ENCODE measurements at places on chromosomes 12 and 14.

GRCh38 chr14:95003099-95003960 is 154.0 kb downstream of the DICER1 start:
- no peak for DNase-seq

DNA sequence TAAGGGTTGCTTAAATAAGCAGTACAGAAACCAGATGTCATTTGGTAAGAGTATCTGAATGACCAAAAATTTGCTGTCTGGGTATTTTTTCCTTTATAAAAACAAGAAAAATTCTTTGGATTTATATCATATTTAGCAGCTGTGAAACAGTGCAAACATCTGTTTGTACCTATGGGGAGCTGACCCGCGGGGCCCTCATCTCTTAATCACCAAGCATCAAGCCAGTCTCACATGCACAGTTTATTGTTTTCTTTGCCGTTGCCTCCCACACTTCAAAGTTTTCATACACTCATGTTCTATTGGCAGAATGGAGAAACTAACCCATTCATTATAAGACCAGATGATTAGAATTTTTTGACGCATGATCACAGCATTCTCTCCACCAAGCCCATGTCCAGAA is 142.2 kb downstream of the BMP4 start:
- DNase-seq: no peak

GRCh38 chr14:65600742-65601141 is 188.2 kb downstream of the FUT8 start:
- DNase-seq: no peak

- DNase-seq: no peak
These were observed 3.2 kb downstream of the CFL2 start for GRCh38 chr14:34711169-34711568.

DNA sequence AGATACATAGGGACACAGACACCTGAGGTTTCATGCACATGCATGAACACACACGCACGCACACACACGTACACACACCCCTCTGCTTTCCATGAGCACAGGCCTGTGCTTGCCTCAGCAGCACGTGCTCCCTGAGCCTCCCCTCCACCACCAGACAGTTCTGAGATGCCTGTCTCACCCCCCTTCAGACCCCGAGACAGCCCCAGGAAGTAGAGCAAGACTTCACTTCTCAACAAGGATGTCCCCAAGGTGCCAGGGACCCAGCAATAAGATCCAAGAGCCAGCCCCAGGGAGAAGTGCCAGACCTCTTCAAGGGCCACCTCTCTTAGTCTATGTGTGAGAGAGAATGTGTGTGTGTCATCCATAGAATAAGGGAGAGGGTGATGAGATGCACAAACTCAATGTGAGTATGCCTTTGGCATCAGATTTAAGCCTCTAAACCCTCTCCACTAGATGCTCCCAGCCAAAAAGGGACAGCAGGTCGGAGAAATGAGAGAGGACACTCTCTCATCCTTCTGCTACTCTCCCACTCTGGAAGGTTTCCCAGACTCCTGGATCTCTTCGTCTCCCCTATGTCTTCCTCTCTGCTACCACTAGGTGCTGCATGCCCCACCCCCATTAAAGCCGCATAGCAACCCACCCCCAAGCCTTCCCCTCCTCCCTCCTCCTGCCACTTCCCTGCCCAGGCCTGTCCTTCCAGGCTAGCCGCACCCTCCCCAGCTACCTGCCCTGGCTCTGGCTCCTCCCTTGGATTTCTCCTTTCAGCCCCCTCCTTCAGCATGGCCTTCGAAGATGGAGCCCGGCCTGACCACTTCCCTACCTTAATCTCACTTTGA is 7.7 kb downstream of the RARG start:
- DNase-seq: no peak

- DNase-seq: no peak
These were observed 815 bp downstream of the NID2 start for GRCh38 chr14:52067873-52068614.

GRCh38 chr14:92531106-92531873 is 17.7 kb downstream of the RIN3 start:
- DNase-seq: no peak

DNA sequence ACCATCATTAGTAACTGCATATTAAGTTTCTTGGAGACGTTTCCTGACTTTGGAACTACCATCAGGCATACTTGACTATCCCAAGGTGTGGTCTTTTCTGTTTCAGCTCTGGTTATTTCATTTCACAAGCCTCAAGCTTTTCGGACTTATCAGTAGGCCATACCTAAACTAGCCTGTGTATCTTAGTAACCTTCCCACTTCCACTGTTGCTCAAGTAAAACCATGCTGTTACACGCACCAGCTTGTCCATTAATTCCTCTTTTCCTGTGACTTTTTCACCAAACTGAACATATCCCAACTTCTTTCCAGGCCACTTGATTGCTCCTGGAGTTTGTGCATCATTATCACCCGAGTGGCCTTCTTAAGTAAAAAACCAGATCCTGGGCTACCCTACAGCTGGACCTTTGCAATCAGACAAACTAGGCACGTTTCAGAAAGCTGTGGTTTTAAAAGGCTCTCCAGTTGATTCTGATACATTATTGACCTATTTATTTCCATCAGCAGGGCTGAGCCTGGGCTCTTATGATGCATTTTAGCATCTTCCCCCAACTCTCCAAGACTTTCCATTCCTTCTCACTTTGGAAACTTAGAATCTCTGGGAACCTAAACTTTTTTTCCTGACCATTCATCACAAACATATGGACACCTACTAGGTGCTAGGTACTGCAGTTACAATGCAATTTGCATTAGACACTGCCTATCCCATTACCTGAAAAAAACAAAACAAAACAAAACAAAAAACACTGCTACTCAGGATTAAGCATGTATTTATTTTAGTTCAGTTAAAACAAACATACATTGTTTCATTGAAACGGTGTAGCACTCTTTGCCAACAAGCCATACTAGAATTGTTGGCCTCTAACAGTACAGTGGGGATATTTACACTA is 14.9 kb downstream of the SLC38A2 start:
- DNase-seq: no peak

GRCh38 chr14:78170203-78170602 is at the start of gene NRXN3:
NRXN3 (plus strand) TSS chr14:78170373; CDS start chr14:78243094, 72,721 bp downstream.
- DNase-seq: no peak

DNA sequence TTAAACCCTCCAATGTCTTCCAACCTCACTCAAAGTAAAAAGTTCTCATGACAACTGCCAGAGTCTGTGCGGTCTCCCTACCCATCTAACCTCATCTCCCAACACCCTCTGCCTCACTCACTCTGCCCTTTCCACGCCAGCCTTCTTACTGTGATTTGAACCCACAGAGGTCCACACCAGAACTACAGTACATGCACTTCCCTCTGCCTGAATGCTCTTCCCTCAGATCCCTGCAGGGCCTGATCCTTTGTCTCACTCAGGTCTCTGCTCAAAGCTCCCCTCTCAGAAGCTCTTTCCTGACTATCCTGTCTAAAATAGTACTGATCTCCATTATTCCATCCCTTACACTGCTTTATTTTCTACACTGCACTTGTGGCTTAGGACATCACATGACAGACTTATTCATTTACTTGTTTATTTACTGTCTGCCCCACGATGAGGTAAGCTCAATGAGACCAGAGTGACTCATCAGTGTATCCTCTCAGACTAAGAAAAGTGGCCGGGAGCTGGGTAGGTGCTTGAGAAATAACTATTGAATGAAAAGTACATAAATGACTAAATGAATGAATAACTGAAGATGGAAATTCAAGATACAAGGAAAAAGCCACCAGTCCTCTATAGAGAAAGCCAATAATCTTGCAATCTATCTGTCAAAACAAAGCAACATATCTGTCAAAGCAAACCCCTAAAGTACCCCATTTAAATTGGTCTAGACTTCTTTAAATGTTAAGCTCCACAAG is 17.1 kb downstream of the POMT2 start:
- no peak for DNase-seq

- DNase-seq: no peak
These were observed 457 bp downstream of the SOCS2 start for GRCh38 chr12:93572712-93573551.

DNA sequence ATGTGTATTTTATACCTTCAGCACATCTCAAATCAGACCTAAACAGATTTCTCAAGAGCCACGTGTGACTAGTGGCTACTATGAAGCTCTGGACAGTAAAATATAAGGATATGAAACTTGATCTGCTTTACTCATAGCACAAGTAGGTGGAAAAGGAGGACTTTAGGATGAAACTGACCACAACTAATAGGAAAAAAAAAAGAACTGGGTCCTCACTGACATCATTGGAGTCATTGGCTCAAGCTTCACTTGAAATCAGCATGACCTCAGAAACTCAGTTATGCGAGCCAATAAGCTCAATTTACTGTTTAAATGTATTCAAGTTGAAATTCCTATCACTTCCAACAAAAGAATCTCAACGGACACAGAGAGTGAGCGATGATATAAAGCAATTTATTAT is 34.1 kb upstream of the CIT start:
- no peak for DNase-seq

DNA sequence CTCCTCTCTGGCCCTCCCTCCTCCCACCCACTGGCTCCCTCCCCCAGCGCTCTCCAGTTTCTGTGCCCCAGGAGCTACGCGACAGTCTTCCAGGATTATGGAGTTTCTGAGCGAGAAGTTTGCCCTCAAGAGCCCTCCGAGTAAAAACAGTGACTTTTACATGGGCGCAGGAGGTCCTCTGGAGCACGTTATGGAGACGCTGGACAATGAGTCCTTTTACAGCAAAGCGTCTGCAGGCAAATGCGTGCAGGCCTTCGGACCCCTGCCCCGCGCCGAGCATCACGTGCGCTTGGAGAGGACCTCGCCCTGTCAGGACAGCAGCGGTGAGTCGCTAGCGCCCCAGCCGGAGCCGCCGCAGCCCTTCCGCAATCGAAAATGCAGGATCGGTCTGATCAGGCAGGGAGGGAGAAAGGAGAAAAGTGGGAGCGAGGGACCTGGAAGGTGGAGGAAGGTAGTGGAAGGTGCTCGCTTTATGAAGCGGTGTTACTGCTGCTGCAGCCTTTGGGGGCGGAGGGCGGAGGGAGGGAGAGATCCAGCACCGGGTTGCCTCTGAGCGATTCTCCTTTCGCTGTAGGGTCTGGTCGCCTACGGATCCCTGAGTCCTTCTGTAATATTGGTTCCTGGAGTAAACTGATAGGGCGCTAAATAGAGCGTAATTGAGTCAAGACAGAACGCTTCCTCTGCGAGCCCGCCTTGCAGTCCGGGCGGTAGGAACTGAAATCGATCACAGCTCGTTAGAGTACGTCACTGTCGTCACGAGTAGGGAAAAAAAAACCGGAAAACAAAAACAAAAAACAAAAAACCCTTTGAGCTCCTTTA is at the start of gene ALX1:
TSS of gene ALX1 (plus strand) at position 56 of the 819 bp plus-strand sequence. CDS start at position 98, 42 bp downstream.
- DNase-seq: no peak

GRCh38 chr12:3958534-3958933 is 85.3 kb upstream of the PARP11 start:
- no peak for DNase-seq

GRCh38 chr12:6360578-6361490 is 14.5 kb downstream of the SCNN1A start:
- no peak for DNase-seq

- no peak for DNase-seq
These were observed 29.3 kb upstream of the EMP1 start for GRCh38 chr12:13167226-13167625.

- DNase-seq: no peak
These were observed 166.6 kb downstream of the KTN1 start for GRCh38 chr14:55746558-55746957.

DNA sequence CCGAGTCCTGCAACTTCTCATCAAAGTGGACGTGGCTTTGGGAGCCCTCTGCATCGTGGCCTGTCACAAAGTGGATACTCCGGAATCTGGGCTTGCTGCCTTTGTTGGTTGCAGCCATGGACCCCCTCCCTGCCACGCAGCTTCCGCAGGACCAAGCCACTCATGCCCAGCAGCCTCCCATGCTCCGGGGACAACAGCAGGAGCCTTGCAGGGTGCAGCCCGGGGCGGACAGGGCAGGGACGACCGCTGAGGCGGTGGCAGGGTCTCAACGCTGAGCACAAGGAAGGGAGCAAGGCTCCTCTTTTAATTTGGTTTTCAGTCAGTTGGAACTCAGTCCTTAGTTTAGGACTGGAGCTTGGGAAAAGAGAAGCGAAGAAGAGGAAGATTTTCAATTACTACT is 12.1 kb upstream of the ADCY6 start:
- DNase-seq: no peak

- no peak for DNase-seq
These were observed 502 bp upstream of the MBIP start for GRCh38 chr14:36320897-36321381.

DNA sequence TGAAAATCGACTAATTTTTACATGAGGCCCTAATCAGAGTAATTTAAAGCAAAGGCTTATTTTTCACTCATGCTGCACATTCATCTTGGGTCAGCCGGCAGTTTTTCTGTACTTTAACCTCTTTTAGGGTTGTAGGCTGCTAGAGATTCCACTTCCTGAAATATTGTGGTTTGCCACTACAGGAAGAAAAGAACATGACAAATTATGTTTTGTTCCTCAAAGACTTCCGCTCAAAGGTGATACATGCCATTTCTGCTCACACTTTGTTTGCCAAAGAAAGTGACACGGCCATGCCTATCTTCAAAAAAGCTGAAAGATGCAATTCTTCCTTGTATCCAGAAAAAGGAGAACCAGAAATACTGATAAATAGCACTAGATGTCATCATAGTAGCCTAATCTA is 183.4 kb upstream of the PPFIA2 start:
- DNase-seq: no peak

- no peak for DNase-seq
These were observed 5.3 kb downstream of the GYS2 start for GRCh38 chr12:21599143-21599999.

DNA sequence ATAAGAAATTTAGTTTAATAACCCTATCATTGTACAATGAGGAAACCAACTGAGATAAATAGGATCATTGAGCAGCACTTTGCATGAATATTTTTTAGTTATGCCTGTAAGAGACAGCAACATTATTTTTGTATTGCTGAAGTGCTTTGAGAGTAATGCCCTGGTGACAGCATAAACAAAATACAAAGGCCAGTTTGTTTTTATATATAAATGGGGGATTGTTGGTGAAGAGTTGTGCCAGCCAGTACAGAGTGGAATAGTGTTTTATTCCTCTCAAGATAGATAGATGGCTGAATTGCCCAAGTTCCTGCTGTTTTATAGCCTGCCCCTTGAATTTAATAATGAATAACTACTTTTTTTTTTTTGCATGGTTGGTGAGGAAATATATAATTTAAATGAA is 101.8 kb downstream of the CNTN1 start:
- DNase-seq: no peak

- no peak for DNase-seq
These were observed 66.3 kb downstream of the OTX2 start for GRCh38 chr14:56744016-56744415.

DNA sequence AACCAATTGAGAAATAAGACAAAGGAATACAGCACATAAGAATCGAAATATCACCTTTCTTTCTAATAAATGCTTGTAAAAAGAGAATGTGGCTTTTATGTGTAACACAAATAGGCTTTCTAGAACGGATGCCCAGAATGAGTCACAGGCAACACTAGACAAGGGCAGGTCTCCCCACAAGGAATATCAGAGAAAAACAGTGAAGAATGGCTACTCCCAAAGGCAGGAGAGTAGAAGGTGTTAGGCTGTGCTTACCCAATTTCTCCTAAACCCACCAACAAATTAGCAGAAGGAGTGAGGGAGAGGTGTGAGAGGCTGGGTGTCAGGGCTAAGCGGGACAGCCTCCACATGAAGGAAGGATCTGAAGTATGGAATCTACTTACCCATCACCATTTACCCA is 55.2 kb downstream of the GALNT4 start:
- DNase-seq: no peak

GRCh38 chr14:91872517-91873470 is 5.5 kb upstream of the TC2N start:
- DNase-seq: no peak
